Activated CD4-positive, CD25-positive, alpha-beta regulatory T cell (primary cell): ENCODE measurements at places on chromosomes 13 and 19.
A peak's percentile ranks its signal among the peaks of the same experiment; 100 is the strongest.

GRCh38 chr19:39474139-39474620 lies 6.5 kb upstream of the TIMM50 start:
- peak; percentile 68 for DNase-seq

DNA sequence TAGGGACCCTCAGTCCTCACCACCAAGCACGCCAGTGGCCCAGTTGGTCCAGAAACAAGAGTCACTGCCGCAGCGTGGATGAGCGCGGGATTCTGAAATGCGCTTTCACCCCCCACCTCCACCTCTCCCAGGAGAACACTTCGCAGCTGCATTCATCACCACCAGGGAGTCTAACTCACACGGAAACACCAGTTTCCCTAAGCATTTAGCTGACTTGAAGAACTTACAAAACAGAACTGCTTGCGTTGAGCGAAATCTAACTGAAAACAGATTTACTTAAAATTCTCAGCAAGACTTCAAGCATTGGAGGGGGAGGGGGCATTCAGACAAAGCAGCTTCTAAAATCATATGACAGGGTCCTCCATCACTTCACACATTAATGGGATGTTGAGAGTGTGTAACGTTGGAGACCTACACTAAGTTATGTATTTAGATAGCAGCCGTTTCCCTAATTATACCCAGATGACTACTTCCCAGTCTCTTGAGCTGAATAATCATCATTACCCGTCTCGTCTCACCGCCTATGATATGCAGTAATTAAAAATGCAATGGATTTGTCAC lies 258.2 kb upstream of the IRS2 start:
- DNase-seq: no peak

DNA sequence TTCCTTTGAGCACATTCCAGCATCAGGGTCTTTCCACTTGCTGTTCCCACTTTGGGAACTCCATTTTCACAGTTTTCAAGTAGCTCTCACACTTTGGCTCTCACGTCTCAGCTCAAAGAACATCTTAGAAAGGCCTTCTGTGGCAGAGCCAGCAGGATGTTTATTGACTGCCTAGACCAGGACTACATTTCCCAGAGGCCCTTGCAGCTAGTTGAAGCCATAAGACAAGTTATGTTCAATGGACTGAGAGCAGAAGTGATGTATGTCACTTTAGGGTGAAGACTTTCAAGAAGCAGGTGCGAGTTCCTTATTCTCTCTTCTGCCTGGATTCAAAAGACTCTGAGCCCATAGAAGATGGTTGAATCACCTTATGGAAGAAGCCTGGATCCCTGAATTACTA lies 4.3 kb upstream of the HAUS5 start:
- no peak for DNase-seq

DNA sequence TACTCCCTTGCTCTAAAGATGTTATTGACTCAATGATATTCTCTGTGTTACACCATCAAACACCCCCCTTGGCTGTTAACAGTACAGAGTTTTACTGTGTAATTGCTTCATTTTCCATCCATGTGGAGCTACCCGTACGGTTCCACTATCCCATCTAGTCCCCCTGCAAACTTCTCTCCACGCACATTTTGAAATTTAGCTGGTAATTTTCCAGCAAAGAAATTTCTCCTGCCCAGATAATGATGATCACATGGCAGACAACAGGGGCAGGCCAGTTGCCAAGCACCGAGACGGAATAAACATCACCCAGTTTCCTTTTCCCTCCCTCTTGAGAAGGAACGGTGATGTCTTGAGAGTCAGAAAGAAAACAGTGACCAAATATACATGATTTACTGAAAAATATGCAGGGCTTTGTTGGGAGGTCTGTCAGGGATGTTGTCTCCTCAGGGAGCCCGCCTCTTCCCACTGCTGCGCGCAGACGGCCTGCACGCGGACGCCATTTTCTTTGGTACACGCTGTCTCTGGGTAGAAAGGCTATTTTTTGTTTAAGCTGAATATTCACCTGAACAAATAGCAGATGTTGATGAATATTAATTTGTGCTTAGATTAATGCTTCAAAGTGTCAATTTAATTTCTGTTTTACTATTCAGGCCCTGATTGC lies 109.9 kb downstream of the OLFM4 start:
- no peak for DNase-seq

GRCh38 chr13:27375686-27376326 lies 48.6 kb upstream of the GTF3A start:
- peak; percentile 6 for DNase-seq

DNA sequence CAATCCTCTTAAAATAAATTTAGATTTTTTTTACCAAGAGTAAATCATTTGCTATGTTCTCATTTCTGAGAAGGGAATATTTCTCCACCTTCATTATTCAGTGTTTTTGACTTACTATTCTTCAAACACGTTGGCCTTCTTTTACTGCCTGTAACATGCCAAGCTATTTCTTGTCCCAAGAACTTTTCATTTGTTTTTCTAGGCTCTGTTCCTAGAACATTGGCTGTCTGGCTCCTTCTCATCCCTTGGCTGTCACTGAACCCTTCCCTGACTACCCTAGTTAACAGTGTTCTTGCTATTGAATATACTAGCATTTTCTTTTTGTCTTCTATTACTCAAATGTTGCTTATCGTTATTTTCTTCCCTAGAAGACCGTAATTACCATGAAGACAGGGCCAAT lies 248.1 kb downstream of the ITGBL1 start:
- DNase-seq: no peak

- DNase-seq: no peak
These were observed 644 bp upstream of the RAVER1 start for GRCh38 chr19:10333758-10334587.

DNA sequence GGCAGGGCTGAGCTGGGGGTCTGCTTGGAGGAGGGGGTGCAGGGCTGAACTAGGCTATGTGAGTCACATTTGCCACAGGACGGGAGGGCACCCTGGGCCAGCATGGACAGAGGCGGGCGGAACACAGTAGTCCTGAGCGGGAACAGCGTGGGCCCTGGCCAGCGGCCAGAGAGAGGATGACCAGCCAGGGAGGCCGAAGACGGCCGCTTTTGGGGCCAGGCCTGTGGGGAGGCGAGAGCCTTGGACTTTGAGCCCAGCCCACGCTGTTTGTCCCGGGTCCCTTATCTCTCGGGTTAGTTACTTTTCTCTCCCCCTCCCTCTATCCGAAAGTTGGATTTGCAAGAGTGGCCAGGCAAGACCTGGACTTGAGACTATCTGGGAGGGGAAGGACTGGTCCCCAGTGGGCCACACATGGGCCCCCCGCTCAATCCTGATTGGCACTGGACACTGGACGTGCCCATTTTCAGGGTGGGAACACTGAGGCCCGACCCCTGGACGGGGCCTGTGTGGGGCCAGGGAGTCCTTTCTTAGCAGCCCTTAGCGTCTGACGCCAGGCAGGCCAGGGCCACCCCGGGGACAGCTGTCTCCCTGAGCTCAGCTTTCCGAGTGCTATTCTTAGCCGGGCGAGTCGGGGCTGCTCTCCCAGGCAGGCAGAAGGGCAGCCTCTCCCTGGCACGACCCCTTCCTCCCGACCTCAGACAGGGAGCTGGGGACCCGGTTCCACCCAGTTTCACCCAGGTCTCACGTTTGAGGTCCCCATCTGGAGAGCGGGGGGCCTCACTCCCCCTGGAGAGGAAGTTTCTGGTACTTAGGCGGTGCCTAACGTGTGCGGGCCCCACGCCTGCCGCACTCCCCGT lies 833 bp downstream of the GAMT start:
- DNase-seq: no peak

DNA sequence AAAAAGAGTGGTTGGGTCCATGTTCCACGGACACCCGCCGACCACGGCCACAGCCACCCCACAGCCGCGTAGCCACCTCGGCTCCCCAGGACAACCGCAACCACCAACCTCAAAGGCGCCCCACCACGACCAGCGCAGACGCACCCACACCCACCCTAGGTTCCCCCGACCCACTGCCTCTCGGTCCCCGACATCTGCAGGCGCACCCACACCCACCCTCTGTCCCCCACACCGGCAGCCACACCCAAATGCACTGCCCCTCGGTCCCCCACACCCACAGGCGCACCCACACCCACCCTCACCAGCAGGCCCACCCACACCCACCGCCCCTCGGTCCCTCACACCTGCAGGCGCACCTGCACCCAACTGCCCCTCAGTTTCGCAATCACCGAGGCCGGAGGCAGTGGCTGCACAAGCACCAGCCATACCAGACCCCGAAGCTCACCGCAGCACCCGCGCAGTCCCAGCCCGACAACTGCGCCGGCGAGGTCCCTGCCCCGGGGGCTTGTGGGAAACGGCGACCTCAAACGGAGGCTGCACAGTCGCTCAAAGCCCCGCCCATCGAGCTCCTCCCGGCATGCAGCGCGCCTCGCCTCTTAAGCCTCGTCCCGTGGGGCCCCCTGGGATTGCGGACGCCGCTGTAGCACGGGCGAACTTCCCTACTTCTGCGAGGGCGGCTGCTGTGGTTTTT lies 18.3 kb downstream of the ZNF77 start:
- DNase-seq: no peak

DNA sequence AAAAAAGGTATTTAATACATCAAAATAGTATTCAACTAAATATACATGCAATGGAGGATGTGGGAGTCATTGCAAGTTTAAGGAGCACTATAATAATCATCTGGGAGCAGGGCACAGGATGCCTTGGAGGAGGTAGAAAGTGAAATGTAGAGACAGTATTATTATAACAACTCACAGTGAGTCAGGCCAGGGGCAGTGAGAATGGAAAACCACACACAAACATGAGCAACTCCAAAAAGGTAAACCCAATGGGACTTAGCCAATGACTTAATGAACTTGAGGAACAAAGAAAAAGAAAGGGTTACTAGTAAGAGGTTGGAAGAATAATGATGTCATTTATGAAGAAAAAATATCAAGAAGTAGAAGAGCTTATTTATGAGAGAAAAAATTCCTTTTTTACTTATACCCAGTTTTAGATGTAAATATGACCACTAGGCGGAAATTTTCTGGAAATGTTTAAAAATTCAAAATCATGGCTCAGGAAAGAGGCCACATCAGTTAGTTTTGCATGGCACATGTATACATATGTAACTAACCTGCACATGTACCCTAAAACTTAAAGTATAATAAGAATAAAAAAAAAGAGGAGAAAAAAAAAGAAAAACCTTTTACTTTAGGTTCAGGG lies 389.3 kb downstream of the SUCLA2 start:
- DNase-seq: no peak

GRCh38 chr13:40069173-40070044 lies 413.9 kb downstream of the COG6 start:
- DNase-seq: peak; percentile 35
